NCI-H510A treated with DMSO at 0.1 percent for 48 hours (cell line): ENCODE measurements at places on chromosomes 13 and 19.

DNA sequence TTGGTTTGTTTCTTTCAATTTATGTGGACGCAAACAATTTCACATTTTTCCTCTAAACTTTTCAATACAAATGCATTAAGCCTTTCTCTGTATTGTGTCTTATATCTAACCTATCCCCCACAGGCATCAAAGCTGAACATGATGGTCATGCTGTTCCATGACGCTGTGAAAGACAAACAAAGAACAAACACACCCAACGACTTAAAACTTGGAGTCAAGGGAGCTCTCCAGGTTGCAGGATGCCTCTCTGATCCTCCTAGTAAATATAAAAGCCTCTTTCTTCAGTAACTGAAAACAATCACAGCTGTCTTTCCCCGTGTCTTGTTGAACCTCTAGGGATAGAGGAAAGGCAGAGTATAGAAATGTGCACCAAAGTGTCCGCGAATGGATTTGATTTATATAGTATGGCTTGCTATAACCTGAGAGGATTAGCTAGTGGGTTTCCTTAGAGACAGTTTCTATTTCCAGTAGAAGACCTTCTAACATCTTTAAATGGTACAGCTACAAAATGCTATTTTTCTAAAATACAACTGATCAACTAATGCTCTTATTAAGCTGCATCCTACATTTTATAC lies 43.1 kb downstream of the PCDH9 start:
- no peak for DNase-seq

DNA sequence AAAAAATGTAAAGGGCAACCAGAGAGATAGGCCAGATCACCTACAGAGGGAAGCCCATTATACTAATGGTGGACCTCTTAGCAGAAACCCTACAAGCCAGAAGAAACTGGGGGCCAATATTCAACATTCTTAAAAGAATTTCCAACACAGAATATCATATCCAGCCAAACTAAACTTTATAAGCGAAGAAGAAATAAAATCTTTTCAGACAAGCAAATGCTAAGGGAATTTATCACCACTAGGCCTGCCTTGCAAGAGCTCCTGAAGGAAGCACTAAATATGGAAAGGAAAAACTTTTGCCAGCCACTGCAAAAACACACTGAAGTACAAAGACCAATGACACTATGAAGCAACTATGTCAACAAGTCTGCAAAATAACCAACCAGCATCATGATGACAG lies 28.4 kb downstream of the VSTM2B start:
- no peak for DNase-seq

GRCh38 chr19:57406516-57407123 lies 4.3 kb upstream of the ZNF17 start:
- no peak for DNase-seq

GRCh38 chr13:58463841-58464240 lies 832.3 kb downstream of the PCDH17 start:
- DNase-seq, result no peak

DNA sequence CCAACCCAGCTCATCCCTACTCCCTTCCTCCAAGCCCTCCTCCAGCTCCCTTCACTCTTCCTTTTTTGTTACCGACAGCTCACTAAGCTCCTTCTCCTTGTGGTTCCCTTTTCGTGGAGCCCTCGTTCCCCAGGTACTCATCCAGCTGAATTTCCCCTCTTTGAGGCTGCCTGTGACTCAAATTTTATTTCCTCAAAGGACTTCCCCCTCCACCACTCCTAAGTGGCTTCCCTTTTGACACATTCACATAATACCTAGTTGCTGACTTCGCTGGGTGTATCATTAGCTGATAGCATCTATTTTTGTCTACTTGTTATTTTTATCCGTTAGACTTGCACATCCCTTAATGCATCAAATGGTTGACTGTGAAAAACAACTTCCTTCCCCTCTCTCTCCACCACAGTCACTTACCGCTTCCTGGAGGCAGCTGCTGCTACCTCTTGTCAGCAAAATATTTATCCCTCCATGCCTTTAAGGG lies 14.5 kb downstream of the FFAR2 start:
- DNase-seq, result no peak

DNA sequence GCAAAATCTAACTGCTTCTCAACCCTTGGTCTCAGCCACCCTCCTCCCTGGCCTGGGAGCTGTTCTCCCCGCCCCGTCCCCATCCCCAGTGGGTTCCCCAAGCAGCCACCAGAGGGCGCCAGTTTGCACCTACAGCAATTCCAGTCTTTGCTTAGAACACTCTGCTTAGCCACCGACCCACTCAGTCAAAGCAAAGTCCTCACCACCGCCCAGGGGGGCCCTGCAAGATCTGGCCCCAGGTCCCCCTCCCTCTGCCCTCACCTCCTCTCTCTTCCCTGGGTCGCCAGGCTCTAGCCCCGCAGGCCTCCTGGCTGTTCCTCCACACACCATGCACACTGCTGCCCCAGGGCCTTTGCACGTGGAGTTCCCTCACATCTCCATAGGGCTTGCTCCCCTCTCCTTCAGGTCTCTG lies 12.4 kb downstream of the TMEM143 start:
- peak; percentile 28 for DNase-seq

- no peak for DNase-seq
Measured at GRCh38 chr13:93388701-93389100, 162.1 kb downstream of the GPC6 start.
